ENCODE measurements at places on chromosomes 2 and 18.

DNA sequence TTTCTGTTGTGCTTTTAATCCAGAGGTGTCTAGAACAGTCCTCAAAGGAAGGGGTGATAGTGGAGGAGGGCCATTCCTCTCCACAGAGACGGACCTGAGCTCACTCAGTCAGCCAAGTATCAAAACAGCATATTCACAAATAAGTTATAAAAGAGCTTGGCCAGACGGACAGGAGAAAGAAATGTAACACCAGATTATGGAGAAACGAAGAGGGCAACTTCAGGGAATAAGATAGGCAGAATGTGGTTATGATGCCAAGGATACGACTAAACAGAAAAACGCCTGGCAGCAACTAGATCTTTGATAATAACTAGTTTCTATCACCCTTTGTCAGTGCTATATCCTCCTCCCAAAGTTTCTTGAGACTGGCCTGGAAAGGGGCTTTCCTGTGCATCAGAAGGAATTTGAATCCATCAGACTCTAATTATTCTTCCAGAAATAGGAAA is 42.5 kb downstream of the MAP4K3 start:
- no peak for DNase-seq

DNA sequence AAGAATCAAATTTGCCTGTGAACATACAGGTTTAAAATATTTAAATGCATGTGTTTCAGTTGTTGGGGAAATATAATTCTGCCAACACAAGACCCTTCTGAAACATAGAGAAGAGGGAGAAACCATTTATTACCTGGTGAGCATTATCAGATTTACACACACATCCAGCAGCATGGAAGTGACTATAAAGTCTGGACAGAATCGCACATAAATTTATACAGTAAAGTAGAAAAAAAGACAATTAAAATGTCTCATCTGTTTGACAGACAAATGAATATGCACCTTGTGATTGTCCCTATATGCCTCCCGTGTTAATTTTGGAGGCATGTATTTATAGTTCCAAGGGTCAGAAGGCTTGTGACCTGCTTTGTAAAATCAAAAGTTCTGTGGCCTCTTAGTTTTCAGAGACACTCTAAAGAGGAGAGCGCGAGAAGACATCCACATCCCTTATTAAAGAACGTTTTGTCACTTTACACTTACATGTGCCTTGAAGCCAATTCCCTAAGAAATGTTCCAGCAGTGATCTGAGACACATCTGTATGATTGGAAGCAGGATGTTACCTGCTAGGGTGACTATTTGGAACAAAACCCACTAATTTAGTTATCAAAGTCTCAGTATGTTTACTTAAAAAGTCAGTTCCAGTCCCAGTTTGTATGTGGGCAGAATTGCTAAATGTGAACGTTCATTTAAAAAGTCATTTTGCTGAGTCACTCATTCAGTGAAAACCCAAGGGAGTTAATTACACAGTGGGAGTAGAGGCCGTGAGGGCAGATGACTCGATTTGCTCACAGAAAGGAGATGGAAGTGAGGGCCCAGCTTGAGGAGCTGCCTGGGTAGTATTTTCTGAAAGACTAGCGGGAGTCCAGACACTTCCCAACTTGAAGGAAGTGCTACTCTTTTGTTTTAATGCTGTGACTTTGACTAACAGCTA is 527.6 kb upstream of the MEX3C start:
- no peak for DNase-seq

GRCh38 chr2:171266102-171266501 is 105.4 kb upstream of the TLK1 start:
- no peak for DNase-seq

DNA sequence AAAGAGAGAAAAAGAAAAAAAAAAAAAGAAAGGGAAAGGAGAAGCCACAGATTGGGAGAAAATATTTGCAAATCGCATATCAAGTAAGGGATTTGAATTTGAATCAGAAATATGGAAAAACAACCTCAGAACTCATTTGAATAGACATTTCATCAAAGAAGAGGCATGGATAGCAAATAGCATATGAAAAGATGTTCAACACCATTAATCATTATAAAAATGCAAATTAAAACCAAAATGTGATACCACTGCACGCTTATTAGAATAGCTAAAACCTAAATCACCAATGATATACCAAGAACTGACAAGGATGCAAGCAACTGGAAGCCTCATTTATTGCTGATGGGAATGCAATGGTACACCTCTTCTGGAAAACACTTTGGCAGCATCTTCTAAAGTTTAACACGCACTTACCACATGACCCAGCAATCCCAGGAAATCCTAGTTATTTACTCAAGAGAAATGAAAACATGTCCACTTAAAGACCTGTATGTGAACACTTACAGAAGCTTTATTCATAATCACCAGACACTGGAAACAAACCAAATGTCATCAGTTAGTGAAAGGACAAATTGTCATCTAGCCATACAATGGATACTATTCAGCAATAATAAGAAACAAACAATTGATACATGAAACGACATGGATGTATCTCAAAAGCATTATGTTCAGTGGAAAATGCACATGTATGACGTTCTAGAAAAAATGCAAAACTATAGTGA is 10.3 kb downstream of the DNER start:
- DNase-seq: no peak

DNA sequence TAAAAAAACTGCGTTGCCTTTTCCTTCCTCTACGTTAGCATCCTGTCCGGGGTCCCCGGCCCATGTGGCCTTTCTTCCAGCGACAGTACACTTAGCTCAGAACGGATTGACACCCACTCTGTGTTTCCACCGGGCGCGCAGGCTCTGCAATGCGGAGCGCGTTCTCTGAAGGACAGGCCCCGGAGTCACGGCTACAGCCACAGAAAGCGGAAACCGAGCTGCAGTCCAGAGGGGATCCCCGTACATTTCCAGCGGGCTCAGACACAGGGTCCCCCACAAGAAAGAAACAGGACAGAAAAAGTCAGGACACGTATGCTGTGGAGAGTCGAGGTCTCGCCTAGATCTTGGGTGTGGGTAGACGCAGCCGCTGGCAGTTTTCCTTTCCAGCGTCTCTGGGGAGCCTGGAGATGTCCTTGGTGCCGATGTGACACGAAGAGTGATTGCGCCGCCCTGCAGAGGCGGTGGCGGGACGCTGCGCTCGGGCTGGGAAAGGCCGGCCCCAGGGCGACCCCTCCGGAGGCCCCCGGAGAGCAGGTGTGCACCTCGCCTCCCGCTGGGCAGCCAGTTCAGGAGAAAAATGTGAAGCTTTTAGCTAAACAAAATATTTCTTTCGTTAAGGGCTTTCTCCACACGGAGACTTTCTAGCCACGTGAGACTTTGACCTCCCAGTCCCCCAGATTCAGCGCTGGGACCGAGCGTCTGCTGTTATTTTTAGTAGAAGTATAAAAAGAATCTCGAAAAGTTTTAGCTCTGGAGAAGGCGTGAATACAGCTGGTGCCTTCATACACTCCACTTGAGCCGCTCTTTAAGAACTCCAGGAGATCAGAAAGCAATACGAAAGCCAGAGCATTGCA is 1.3 kb upstream of the ACKR3 start:
- peak; percentile 33 for DNase-seq

DNA sequence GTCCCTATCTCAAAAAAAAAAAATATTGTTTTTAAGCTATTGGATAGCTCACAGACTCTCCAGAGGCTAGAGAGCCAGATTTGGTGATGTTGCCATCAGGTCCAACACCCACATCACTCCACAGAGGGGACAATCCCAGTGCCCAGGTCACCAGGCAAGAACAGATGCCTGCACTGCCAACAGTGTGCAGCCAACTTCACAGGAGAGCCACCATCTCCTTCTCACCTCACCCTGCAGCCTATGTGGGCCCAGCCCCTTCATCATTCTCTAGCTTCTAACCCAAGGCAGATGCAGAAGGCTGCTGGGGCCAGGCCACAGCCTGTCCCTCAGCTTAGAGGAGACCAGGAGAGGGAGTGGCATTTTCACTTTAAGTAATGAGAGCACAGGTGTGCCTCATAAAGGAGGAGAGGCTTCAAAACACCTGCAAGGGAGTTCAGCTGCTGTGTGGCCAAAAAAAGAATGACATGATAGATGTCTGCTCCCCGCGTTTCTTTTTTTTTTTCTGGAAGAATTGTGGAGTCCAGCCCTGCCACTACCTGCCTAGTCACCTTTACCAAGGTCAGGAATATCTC is 98.0 kb upstream of the ZSWIM2 start:
- DNase-seq: no peak

GRCh38 chr2:230773039-230773773 is 60.6 kb downstream of the CAB39 start:
- DNase-seq: peak; percentile 65

DNA sequence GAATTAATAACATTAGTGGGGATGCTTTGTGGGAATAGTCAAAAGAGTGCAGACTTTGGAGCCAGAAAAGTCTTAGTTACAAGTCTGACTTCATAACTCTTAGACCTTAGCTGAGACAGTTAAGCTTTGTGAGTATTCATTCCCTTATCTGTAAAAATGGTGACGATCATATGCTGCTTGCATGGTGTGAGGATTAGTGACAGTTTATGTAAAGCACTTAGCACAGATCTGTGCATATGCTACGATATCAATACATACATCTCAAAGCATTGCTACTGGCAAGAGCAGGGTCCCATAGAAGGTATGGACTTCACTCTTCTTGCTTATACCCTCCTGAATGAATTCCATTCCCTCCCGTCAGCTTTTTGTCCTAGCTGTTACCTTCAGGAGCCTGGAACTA is 56.7 kb upstream of the LYPD6B start:
- no peak for DNase-seq

DNA sequence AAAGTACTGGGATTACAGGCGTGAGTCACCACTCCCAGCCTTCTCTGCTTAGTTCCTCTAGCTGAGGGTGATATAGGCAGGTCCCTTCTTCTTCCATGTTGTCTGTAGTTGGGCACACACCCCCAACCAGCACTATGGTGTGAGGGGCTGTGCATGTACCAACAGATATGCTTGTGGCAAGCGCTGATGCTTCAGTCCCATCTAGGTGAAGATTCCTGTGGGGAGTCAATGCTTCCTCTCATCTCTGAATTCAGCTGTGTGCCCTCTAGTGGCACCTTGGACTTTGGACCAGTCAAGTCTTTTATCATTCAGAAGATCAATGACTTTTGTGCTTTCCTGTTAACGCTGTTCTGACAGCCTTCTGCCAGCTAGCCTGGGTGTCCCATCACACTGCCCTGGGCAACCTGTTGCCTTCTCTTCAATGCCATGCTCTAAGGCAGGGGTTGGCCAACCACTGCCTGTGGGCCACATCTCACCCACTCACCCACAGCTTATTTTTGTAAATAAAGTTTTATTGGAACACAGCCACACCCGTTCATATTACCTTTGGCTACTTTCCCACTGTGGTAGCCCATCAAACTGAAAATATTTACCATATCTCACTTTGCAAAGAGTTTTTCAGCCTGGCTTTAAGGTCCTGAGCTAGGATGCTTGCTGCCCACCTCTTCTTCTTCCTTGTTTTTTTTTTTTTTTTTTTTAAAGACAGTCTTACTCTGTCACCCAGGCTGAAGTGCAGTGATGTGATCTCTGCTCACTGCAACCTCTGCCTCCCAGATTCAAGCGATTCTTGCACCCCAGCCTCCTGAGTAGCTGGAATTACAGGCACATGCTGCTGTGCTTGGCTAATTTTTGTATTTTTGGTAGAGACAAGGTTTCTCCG is 51.0 kb downstream of the NPAS2 start:
- peak; percentile 30 for DNase-seq

- DNase-seq: no peak
These were observed 1.4 kb downstream of the REEP1 start for GRCh38 chr2:86335865-86336674.

- peak; percentile 37 for DNase-seq
These were observed at the start of gene FER1L5 for GRCh38 chr2:96642564-96643360. FER1L5 (plus strand) TSS chr2:96642764; CDS start chr2:96642837, 73 bp downstream.

GRCh38 chr2:150259746-150260145 is 227.7 kb downstream of the RND3 start:
- no peak for DNase-seq

DNA sequence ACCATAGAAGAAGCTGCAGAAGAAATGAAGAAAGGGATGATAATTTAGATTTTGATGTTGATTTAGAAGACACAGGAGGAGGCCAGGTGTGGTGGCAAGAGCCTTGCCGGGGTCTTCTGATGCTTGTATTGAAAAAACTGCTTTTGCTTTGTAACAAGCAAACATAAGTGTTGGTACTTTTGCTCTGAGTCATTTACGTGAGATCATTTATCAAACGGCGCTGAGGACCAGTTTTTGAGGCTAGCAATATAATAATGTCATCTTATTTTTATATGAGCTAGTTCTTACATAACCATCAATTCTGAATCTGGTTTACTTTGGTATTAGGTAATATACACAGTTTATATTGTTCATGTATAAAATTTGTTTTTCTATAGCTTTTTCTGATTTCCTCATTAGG is 30.6 kb downstream of the SPTBN1 start:
- DNase-seq: no peak

DNA sequence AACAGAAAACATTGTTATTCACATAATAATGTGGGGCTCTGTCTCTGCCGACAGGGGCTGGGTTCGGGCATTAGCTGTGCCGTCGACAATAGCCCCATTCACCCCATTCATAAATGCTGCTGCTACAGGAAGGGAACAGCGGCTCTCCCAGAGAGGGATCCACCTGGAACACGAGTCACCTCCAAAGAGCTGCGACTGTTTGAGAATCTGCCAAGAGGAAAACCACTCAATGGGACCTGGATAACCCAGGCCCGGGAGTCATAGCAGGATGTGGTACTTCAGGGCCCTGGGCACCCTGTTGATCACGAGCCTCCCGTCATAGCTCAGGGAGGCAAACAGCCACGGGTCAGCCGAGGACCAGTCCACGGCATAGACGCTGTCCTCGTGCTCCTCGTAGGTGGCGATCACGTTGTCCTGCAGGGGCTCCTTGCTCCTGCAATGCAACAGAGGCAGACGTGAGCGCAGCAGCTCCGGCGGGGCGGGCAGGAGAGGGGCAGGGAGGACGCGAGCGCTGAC is 188.5 kb downstream of the EIPR1 start:
- DNase-seq: no peak

GRCh38 chr18:38307914-38308313 is 742.3 kb upstream of the CELF4 start:
- no peak for DNase-seq

- DNase-seq: no peak
These were observed 1.1 kb upstream of the SYT4 start for GRCh38 chr18:43278355-43278754.

DNA sequence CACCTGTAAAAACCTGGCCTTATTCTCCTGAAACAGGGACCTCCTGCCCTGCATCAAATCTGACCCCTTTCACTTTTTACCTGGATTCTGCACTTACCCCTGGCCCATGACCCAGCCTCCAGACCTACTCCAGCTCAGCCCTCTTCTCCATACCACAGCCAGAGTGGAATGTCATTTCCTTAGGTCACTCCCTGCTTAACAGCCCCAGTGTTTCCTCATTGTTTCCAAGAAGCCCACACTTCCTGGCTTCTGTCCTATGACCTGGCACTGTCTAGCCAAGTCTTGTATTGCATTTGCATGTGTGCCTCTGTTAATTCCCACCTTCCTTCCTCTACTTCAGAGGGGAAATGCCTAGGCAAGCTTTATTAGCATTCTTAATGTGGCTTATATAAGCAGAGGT is 51.4 kb upstream of the TRIB2 start:
- peak; percentile 47 for DNase-seq

DNA sequence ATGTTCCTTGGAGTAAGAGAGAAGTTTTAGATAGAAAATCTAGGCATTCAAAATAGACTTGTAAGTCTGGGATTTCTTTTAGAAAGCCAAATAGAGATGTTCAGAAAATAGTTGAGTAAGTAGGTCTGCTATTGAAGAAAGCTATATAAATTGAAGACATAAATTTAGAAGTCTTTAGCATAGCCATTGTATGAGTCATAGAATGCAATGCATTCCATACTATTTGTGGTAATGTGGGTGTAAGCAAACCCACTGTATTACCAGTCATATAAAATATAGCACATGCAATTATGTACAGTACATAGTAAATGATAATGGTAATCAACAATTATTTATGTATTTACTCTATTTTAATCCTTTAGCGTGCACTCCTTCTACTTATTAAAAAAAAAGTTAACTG is 14.1 kb downstream of the MC4R start:
- DNase-seq: peak; percentile 43
